ENCODE measurements at places on chromosomes 2 and 18.

DNA sequence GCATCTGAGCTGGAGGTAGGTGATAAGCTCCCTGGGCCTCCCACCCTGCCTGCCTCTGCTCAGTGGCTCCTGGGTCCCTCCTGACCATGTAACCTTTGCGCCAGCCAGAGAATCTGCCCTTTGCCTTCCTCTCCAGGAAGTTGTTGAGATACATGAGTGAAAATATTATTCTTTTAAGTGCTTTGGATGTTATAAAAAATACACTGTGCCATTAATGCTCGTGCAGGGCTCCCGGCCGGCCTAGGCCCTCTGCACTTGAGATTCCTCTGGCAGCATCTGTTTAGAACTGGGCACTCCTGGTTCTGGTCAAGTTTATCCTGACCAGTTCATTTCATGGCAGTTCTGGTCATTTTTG is 18.8 kb downstream of the AGAP1 start:
- DNase-seq, result no peak

DNA sequence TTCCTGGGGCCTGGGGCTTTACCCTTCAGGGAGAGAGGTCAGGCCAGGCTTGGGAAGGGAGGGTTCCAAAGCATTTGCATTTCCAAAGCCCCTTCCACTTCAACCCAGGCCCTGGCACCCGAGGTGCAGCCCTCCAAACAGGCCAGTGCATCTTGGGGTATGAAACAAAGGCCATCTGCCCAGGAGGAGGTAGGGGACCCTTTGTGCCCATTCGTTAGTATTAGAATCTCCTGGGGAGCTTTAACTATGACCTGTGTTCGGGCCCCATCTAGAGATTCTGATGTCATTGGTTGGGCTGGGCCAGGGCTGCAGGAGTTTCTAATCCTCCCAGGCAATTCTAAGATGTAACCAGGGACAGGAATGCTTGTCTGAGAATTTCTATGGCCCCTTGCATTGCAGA is 73.6 kb downstream of the CIB4 start:
- DNase-seq, result no peak

GRCh38 chr2:100643467-100643866 is 80.7 kb downstream of the PDCL3 start:
- no peak for DNase-seq

DNA sequence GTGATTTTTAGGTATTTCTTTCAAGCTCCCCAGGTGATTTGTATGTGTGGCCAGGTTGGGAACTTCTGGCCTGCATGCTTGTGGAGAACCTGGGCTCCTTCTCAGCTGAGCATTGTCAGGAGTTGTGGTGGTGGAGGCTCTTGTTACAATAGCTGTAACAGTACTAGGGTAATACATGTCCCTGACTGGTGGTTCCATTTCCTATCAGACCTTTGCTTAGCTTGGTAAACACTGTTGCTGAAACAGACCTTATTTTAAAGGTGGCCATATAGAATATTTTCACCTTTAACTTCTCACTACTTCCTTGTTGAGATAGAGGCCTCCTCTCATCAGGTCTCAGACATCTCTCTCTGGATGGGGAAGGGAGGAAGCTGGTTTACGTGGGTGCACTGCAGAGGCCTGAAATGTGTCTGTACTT is 79.2 kb downstream of the SETBP1 start:
- DNase-seq, result no peak

GRCh38 chr2:148592791-148593190 is 51.8 kb upstream of the EPC2 start:
- no peak for DNase-seq

- no peak for DNase-seq
Measured at GRCh38 chr2:128513961-128514283, 195.3 kb upstream of the HS6ST1 start.

Measured in fibroblast of skin of left biceps (primary cell).